ENCODE measurements at places on chromosomes 11 and 22.

DNA sequence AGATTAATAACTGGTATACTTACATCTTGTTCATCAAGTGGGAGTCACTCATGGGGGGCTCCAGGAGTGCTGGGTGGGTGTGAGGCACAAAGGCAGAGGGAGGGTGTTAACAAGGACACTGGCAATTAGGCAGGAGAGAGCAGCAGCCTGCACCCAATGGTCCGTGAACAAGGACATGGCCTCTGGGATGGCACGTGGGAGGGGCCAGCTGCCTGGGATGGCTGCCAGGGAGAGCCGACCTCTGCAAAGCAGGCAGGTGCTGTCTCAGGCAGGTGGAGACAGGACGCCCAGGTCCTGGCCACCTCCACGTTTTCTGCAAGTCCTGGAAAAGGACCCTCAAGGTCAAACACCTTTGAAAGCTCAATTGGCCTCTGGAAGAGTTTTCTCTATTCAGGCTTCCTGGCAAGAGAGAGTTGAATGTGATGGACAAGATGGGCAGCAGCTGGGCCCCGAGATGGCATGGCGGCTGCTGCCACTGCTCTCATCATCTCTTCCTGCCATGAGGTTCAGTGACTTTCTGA lies 257.1 kb downstream of the BUD13 start:
- DNase-seq, result no peak

GRCh38 chr11:10322830-10323792 lies 18.2 kb downstream of the ADM start:
- DNase-seq, result peak; percentile 86

DNA sequence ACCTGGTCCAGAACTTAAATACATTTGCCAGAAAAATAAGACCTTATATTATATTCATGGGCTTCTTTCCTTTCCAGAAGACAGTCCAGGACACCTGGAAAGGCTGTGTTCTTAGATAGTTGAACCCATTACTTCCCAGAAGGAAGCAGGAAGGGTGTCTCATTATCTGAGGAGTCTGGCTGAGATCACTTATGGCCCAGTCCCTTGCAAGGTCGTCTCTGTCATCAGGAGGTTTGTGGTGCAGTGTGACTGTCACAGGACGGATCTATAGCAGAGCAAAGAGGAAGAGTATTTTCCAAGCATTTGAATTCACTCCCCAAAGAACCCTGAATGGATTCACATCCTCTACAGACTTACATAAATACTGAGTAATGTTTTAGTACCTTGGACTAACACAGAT lies 270.7 kb upstream of the MTNR1B start:
- DNase-seq, result no peak

- no peak for DNase-seq
These were observed 110.2 kb upstream of the MTNR1B start for GRCh38 chr11:92859156-92859690.

All from RKO (cell line).